ENCODE measurements at places on chromosomes 1 and 21. TPM values are rescaled to one million over a fixed set of nuclear protein-coding genes. Genes with fewer than 3 reads are reported as not detected.
A peak's percentile ranks its signal among the peaks of the same experiment; 100 is the strongest.

- no peak overlapping the region for H3K4me3 ChIP-seq
- no peak for DNase-seq
- H3K27me3 ChIP-seq, result no peaks in the 10 kb centered on the region
- no peak overlapping the region for H3K27ac ChIP-seq
Observed at GRCh38 chr1:33092438-33092837, 11.5 kb downstream of the AZIN2 start.

DNA sequence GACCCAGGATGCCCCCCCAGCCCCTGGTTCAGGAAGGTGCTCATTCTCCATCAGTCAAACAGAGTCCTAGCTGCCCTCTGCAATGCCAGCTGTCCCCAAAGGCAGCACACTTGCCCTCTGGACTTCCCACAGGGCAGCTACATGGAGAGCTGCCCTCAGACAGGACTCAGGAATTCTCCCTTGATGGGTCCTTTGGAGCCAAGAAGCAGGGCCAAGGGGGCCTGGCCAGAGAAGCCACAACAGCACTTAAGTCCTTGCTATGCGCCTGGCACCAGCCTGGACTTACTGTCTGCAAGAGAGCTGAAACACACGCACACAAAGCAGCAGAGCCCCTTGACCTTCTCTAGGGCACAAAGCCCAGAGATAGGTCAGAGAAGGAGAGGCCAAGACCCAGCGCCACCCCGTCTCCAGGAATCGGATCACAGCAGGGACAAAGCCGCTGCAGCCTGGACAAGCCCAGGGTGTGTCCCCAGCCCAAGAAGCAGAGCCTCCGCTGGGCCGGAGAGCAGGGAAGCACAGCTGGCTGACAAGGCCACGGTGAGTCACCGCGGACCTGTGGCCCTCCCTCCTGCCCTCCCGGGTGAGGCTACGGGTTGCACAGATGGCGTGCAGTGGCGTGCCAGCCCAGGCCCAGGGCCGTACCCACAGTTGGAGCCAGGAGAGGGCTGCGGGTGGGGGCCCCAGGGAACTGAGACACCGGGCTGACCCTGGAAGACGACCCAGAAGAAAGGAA is 1.7 kb downstream of the WNT9A start:
- H3K27me3 ChIP-seq, result no peaks in the 10 kb centered on the region
- no peak overlapping the region for H3K27ac ChIP-seq
- peaks cover 18% of the 10 kb centered on the region for H3K4me1 ChIP-seq
- H3K36me3 ChIP-seq, result no peaks in the 10 kb centered on the region
- DNase-seq, result peak; percentile 53

GRCh38 chr1:67347688-67348472 is 40.2 kb downstream of the IL12RB2 start:
- peaks cover 6% of the 10 kb centered on the region for H3K4me1 ChIP-seq
- H3K36me3 ChIP-seq, result no peaks in the 10 kb centered on the region
- peak overlapping the region; percentile 49 for H3K4me3 ChIP-seq
- DNase-seq, result peak; percentile 69
- H3K27ac ChIP-seq, result peak overlapping the region; percentile 29
- no peaks in the 10 kb centered on the region for H3K27me3 ChIP-seq

GRCh38 chr1:96234299-96234698 is 487.3 kb upstream of the PTBP2 start:
- H3K4me3 ChIP-seq, result no peak overlapping the region
- no peaks in the 10 kb centered on the region for H3K36me3 ChIP-seq
- no peak overlapping the region for H3K27ac ChIP-seq
- DNase-seq, result peak; percentile 72
- H3K4me1 ChIP-seq, result peaks cover 3% of the 10 kb centered on the region

GRCh38 chr1:190226006-190226405 is 251.7 kb downstream of the BRINP3 start:
- no peaks in the 10 kb centered on the region for H3K4me1 ChIP-seq
- no peak for DNase-seq
- H3K27me3 ChIP-seq, result no peaks in the 10 kb centered on the region
- no peak overlapping the region for H3K4me3 ChIP-seq
- H3K36me3 ChIP-seq, result no peaks in the 10 kb centered on the region

DNA sequence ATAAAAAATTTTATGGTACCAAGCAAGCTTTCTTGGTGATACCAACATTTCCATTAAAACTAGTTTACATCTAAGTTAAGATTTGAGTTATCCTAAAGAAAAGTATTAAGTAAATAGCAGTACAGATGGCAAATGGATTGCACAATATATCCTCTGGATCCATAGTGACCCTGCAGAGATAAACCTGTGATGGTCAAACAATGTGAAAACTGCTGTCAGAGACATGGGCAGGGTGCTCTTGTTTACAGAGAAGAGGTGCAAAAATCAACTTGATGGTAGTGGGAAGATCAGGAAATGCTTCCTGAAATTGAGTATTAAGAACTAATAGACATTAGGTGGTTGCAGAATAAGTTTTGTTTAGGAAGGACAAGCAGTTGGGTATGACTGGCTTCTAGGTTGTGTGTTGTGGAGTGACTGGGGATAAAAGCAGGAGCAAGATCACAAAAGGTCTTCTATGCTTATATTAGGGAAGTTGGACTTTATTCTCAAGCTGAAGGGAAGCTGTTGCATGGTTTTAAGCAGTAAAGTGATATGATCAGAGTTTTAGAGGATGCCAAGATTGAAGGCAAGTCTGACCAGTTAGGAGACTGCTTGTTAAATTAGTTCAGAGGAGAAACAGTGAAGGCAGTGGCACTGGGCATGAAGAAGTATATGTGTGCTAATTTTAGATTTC is 9.9 kb downstream of the TTC3 start:
- no peak for DNase-seq
- H3K4me3 ChIP-seq, result no peak overlapping the region
- H3K27me3 ChIP-seq, result no peaks in the 10 kb centered on the region
- H3K36me3 ChIP-seq, result peaks cover 2% of the 10 kb centered on the region
- peaks cover 6% of the 10 kb centered on the region for H3K4me1 ChIP-seq

DNA sequence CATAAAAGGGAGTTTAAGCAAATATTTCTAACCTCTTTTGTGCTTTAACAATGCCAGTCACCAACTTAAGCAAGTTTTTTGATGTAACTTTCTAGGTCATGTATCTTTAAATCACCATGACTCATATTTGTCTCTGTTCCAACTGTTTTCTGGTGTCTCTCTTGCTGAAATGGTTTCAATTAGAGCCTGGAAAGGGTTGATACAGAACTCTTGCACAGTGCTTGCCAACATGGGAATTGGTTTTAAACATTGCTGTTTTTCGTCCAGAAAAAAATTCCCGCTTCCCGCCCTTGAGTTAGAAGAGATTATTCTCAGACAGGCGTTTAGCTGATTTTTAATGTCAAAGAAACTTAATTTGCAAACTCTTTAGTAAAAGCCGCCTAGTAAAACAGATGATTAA is 46.4 kb upstream of the SLC22A15 start:
- DNase-seq, result peak; percentile 47
- H3K27ac ChIP-seq, result no peak overlapping the region

The HAX1 gene
- total RNA-seq, result 89.9 TPM

The MMEL1 gene
- total RNA-seq, result not detected

The GPR89B gene
- total RNA-seq, result 12.2 TPM
